ENCODE measurements at places on chromosomes 12 and 14.
A peak's percentile ranks its signal among the peaks of the same experiment; 100 is the strongest.

DNA sequence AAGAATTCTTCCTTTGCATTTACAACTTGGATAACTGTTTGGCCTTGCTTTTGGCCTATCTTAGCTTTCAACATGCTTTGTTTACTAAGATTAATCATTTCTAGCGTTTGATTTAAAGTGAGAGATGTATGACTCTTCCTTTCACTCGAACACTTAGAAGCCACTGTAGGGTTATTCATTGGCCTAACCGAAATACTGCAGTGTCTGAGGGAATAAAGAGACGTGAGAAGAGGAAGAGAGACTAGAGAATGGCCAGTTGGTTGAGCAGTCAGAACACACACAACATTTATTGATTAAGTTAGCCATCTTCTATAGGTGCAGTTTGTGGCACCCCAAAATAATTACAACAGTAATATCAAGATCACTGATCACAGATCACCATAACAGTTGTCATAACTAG lies 62.3 kb upstream of the CCDC175 start:
- H3K27me3 ChIP-seq = no peaks in the 10 kb centered on the region
- no peak overlapping the region for H3K27ac ChIP-seq
- DNase-seq = no peak
- H3K4me3 ChIP-seq = no peak overlapping the region
- H3K36me3 ChIP-seq = no peaks in the 10 kb centered on the region

DNA sequence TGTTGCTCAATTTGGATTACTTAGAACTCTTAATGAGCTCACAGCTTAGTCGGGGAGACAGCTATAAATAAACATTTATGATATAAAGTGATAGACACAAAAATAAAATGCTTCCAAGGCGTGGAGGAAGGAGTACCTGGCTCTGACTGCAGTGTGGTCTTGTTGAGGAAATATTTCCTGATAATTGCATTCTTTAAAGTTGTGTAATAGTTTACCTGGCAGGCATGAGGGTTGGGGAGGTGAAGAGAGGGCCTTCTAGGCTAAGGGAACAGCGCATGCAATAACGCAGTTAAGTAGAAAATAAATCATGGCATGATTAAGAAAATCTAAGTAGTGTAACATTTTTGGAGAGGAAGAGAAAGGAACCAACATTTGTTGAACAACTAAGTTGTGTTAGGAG lies 260.5 kb upstream of the ATP2B1 start:
- no peaks in the 10 kb centered on the region for H3K36me3 ChIP-seq
- H3K4me3 ChIP-seq = no peak overlapping the region
- no peaks in the 10 kb centered on the region for H3K4me1 ChIP-seq
- H3K27me3 ChIP-seq = no peaks in the 10 kb centered on the region
- DNase-seq = no peak

DNA sequence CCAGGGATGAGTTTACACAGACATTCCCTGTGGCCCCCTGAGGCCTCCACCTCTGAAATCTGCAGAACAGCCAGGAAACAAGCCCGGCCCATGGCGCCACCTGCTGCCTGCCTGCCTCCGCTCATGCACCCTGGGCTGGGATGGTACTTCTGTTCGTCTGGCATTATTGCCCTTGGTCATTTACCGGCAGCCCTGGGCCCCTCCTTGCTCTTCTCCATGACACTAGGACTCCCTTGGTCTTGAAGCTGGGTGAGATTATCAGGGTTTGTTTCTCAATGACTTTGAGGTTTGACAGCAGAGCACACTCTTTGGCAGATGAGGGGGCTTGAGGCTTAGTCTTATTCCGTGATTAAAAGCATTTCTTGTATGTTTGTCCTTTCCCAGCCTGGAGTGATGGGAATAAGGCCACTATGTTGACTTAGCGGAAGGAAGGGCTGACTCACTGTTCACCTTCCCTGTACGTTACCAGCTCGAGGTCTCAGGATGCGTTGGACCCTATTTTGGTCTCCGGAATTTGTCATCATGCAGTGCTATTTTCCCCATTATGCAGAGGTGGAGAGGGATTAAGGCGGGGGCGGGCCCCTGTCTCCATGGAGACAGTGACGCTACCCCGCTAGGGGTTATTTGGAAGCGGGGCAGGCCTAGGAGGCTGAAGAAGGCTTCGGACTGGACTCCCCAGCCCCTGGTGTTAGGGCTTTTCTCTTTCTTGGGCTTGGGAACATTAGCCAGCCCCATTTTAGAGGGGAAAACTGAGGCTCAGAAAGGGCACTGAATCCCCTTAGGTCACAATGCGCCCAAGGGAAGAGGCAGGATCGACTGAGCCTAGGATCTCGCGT lies 706 bp upstream of the PEX5 start:
- H3K36me3 ChIP-seq = no peaks in the 10 kb centered on the region
- peak overlapping the region; percentile 59 for H3K27ac ChIP-seq
- 0 out of 2 replicates have a peak, but pooled peaks cover 3% of the 10 kb centered on the region for H3K4me1 ChIP-seq

- H3K27me3 ChIP-seq = no peaks in the 10 kb centered on the region
- peaks cover 25% of the 10 kb centered on the region for H3K36me3 ChIP-seq
- H3K27ac ChIP-seq = no peak overlapping the region
- H3K4me1 ChIP-seq = peaks cover 17% of the 10 kb centered on the region
- no peak overlapping the region for H3K4me3 ChIP-seq
- DNase-seq = no peak
Measured at GRCh38 chr12:123733229-123733628, 21.1 kb downstream of the ATP6V0A2 start.

GRCh38 chr12:89664441-89664840 lies 44.2 kb downstream of the ATP2B1 start:
- H3K4me3 ChIP-seq = peak overlapping the region; percentile 3
- no peak for DNase-seq
- no peaks in the 10 kb centered on the region for H3K36me3 ChIP-seq
- H3K4me1 ChIP-seq = peaks cover 31% of the 10 kb centered on the region

DNA sequence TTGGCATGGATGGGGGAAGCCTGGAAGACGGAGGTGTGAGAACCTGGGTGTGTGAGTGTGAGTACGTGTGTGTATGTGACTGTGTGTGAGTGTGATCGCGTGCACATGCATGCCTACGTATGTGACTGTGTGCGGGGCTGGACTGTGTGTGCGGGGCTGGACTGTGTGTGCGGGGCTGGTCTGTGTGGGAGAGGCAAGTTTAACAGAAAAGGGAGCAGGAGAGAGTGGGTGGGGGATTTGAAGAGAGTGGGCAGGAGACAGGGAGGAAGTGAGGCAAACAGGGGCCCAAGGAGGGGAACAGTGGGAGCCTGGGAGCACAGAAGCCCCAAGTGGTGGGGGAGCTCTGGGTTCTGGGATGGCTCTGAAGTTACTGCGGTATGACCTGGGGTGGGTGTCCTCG lies 103.7 kb upstream of the LHX5 start:
- no peak for DNase-seq
- H3K4me1 ChIP-seq = no peaks in the 10 kb centered on the region

DNA sequence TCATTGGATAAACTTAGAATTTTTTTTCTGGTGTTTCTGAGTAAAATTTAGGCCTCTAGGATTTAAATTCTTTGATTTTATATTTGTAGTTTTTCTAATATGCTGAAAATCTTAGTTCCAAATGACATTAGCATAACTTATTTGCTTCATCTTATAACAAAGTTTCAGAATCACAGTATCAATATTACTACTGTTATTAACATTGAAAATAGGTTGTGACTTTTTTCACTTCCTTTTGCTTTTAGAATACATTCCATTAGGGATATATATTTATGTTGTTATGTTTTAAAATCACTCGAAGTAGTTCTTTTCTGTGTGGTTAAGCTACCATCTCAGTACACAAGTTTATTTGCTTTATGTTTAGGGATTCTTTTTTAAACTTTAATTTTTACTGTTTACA lies 12.8 kb downstream of the RAB3IP start:
- no peaks in the 10 kb centered on the region for H3K27me3 ChIP-seq
- H3K27ac ChIP-seq = no peak overlapping the region
- DNase-seq = no peak
- H3K36me3 ChIP-seq = peaks cover 4% of the 10 kb centered on the region

DNA sequence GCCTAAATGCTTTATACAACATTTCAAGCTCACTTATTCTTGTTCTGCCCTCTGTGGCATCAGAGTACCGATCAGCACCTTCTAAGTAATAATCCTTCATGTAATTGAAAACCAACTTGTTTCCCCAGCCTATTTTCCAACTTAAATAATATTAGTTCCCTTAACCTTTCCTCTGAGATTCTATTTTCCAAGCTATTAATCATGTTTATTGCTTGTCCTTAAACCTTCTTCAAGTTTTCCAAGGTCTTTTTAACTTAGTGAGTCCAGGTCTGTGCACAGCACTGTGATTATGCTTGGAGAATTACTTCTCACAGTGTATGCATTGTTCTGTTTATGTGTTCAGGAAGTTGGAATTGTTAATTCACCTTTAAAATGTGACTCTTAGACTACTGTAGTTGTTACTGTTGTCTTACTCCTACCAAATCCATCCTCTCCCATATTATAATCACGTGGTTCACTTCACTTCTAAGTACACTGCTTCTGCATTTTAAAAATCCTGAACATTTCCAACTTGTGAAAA lies 1039.3 kb upstream of the FOXG1 start:
- no peaks in the 10 kb centered on the region for H3K36me3 ChIP-seq
- H3K4me3 ChIP-seq = no peak overlapping the region
- H3K27me3 ChIP-seq = no peaks in the 10 kb centered on the region

- H3K27me3 ChIP-seq = peaks cover 5% of the 10 kb centered on the region
- no peaks in the 10 kb centered on the region for H3K36me3 ChIP-seq
- H3K27ac ChIP-seq = no peak overlapping the region
- H3K4me1 ChIP-seq = no peaks in the 10 kb centered on the region
Measured at GRCh38 chr12:6092784-6093722, 31.4 kb downstream of the VWF start.

DNA sequence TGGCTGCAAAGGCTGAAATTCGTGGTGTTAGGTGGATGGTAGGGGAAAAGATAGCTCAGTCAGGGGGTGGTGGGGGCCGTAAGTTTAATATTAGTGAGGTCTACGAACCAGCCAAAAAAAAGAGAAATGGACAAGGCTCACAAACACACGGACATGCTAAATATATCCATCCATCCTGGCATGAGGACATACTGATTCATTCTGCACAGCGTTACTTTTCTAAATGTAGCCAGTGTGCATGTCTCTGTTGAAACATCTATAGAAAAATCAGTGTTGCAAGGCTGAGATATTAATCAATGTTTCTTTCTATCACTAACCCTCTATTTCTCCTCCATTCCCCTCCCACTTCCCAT lies 150.6 kb downstream of the PIWIL1 start:
- no peak for DNase-seq
- H3K36me3 ChIP-seq = no peaks in the 10 kb centered on the region
- H3K27ac ChIP-seq = no peak overlapping the region
- H3K27me3 ChIP-seq = no peaks in the 10 kb centered on the region

- H3K27ac ChIP-seq = no peak overlapping the region
- no peaks in the 10 kb centered on the region for H3K4me1 ChIP-seq
- no peaks in the 10 kb centered on the region for H3K27me3 ChIP-seq
- no peak for DNase-seq
- no peaks in the 10 kb centered on the region for H3K36me3 ChIP-seq
- H3K4me3 ChIP-seq = no peak overlapping the region
Measured at GRCh38 chr14:96167224-96168148, 37.2 kb upstream of the BDKRB2 start.

- DNase-seq = no peak
- peaks cover 5% of the 10 kb centered on the region for H3K4me1 ChIP-seq
- H3K27me3 ChIP-seq = no peaks in the 10 kb centered on the region
- no peak overlapping the region for H3K4me3 ChIP-seq
Measured at GRCh38 chr12:112314981-112315380, 67.2 kb downstream of the HECTD4 start.

DNA sequence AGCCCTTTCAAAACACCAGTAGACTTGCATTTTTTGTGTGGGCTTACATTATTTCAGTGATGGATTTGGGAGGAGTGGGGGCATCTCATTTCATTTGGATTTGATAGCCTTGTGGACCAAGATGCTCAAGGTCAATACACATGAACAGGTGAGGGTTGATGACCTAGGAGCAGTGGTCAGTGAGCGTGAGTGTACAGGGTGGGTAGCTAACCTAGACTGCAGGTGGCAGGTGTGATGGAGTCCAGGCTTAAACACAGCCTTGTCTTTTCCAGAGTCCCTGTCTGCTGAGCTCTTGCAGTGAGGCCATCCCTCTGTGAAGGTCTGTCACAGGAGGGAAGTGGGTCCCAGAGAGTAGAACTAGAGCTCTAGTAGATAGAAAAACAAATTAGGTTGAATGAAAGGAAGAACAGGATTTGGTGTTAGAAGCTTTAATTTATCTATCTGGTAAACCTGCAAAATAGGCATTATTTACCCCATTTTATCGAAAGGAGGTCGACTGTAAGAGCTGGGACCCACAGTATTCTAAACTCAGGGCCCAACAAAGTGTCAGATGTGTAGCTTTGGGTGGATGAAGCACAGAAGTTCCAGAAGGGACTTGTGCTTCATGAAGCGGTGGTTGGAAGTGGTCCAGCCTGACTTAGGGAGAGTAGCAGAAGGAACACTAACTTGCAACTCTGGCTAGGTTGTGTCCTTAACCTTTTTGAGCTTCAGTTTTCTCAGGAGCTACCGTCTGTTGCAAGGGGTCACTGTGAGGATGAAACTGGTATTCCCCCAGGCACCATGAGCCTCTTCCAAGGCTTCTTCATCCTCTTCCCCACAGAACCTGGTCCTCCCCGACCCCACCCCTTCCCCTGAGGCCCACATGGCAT lies 18.2 kb downstream of the RPS6KL1 start:
- no peaks in the 10 kb centered on the region for H3K27me3 ChIP-seq
- H3K36me3 ChIP-seq = peaks cover 22% of the 10 kb centered on the region
- DNase-seq = no peak
- no peak overlapping the region for H3K27ac ChIP-seq

DNA sequence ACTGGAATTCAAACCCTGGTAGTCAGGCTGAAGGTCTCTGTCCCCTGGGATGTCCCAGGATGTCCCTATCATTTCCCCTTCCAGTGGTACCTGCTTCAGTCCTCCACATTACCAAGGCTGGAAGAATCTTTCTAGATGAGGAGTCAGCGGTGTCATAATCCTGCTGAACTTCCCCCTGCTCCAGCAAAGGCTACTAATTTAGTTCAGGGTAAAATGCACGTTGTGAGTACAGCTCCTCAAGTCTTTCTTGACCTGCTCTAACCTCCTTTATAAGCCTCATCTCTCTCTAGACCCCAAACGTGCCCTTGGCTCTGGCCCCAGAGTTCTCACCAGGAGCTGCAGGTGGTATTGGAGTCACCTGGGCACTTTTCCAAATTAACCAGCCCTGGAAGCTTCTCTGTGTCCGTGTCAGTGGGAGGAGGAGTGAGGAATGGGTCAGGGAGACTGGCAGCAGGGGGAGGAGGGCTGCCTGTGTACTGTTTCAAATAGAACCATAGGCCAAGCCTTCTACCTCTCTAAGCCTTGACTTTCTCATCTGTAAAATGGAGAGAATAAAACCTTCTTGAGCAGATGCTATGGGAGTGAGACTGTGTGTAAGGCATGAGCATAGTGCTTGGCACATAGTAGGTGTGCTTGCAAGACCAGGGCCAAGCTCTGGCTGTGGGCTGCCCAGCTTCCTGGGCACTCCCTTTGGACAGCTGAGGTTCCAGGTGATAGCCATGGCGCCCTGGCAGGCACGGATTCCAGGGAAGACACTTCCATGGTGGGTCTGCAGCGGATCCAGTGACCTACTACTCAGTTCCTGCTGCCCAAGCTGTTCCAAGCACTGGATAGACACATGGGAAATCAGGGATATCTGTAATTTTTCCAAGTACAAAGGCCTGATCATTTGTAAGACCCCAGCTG lies 24.5 kb downstream of the ASB2 start:
- H3K36me3 ChIP-seq = no peaks in the 10 kb centered on the region
- DNase-seq = no peak
- H3K4me1 ChIP-seq = peaks cover 46% of the 10 kb centered on the region
- H3K4me3 ChIP-seq = no peak overlapping the region
- H3K27ac ChIP-seq = no peak overlapping the region

Measured in GM12878 (cell line).